ENCODE measurements at places on chromosomes 6 and 20.

DNA sequence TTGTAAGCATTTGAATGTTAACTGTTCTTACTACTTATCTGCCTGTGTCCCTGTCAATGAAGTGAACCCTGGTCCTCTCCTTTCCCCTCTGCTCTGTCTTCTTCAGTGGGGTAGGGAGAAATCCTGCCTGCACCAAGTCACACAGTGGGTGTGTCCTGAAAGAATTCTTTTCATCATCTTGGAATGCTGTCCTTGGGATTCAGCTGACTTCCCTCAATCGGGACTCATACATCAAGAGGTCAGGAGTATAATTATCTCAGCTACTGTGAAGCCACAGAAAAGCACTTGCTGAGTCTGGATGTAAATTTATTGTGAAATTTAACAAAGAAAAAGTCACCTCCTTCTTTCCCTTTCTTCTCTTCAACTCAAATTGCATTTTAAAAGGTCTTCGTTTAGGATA, 328.5 kb downstream of the SOX4 start:
- DNase-seq: no peak

- DNase-seq: no peak
Observed at GRCh38 chr6:17851001-17851719, 136.3 kb downstream of the KIF13A start.

DNA sequence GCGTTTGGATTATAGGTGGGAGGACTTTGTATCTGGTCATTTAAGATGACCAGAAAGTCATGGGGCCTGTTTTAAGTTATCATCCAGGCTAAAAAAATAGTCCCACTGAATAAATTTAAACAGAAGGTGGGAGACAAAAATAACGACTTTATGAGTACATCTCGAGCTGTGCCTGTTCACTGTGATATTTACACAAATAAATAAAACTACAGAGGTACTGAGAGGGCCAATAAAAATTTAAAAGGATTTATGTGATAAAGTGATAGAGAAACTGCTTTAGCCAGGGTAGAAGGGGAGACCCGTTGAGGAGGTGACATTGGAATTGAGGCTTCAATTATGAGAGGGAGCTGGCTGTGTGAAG, 53.4 kb upstream of the PMEPA1 start:
- DNase-seq: no peak

DNA sequence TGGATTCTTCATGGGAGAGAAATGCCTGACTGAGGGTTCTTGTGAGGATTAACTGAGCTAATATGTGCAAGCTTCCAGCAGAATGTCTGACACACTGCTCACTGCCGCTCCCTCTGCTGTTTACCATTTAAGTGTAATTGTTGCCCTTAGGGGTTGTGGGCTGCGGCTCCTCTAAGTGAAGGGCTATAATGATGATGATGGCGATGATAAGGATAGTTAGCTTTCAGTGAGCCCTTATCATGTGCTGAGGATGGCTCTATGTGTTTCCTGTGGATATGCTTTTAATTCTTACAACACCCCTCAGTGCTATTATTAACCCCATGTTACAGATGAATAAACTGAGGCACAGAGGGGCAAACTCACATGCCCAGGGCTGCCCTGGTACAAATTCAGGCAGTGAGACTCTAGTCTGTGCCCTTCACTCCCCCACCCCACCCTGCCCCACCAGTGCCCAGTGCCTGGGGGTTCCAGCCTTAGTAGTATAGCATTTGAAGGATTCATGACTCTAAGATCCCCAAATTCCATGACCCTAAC, 33.4 kb downstream of the TGM2 start:
- DNase-seq: peak; percentile 26

DNA sequence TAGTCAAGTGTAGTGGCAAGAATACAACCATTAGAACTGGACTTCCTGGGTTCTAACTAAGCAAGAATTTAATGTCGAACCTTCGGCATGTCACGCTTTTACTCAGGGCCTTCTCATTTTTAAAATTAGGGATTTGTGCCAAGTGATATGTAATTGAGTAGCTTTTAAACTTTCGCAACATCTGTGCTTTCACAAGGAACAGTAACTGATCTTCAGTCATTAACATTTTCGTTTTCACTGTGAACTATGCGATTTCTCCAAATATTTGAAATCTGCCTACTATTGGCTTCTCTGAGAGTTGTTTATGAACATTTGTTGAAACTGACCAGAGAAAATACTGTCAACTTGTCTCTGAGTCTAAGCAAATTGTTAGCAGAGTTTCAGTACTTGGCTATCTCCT, 27.6 kb downstream of the GRM1 start:
- DNase-seq: no peak

DNA sequence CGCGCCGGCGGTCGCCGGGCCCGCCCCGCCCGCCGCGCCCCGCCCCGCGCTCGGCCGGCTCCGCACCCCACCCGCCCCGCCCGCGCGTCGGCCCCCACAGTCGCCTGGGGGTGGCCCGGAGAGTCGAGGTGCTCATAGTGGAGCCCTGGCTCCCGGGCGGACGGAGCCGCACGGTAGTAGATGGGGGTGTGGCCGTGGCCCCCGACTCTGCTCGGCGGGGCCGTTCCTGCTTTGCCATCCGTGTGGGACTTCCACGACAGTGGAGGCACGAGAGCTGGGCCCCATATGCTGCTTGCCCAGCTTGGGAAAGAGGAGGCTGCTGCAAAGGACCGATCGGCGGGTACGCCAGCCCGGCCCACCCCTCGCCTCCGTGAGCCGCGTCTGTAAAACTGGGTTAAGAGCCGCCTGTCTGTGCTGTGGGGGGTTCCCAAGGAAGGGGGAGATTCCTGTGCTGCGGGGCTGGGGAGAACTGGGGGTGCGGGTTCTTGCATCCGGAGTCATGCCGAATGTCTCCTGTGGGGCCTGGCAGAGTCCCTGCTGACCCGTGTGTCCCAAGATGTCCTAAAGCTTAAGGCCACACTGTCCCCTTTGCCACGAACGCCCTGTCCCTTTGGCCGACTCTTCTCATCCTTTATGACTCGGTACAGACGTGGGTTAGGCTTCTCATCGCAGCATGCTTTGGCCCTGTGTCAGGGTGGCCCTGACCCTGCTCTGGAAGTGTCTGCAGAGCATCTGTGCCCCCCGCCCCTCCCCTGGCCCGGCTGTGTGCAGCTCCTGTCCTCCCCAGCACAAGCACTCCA, at the start of gene OPRL1:
TSS of gene OPRL1 (plus strand) at position 70 of the 800 bp plus-strand sequence. CDS start 12,639 bp downstream, outside the sequence.
- DNase-seq: no peak

Measured in coronary artery (tissue), 2 donors.